IPS-NIHi11 (cell line): ENCODE measurements at places on chromosomes 5 and 9.

DNA sequence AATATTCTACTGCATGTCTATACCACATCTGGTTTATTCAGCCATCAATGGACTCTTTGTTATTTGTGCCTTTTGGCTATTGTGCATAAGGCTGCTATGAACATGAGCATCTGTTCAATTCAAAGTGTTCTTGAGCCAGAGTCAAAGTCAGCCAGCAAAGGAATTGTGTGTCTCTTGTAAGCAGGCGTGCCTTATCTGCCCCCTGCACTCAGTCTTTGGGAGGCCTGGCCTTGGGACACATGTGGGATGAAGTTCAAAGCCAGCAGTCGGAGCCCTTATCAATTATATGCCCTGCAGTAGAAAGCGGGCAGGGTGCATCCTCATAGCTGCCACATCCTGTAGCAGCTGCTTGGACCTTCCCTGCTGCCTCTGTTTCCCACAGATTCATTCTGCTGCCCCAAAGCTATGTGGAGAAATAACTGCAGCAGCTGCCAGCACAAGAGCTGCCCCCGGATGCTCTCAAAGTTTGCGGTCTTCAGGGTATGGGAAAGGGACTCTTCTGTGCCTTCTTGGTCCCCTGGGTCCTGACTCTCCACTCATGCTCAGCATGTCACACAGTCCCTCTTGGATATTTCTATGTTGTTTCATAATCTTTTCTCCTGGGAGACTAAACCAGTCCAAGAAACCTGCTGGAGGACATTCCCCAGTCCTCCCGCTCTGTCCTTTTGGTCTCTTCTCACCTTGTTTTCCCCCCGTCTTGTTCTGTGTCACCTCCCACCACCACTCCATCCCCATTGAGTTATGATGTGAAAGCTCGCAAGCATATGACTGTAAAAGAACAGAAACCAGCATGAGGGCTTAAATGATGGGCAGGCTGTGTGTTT is 35.9 kb downstream of the STOM start:
- DNase-seq: no peak

DNA sequence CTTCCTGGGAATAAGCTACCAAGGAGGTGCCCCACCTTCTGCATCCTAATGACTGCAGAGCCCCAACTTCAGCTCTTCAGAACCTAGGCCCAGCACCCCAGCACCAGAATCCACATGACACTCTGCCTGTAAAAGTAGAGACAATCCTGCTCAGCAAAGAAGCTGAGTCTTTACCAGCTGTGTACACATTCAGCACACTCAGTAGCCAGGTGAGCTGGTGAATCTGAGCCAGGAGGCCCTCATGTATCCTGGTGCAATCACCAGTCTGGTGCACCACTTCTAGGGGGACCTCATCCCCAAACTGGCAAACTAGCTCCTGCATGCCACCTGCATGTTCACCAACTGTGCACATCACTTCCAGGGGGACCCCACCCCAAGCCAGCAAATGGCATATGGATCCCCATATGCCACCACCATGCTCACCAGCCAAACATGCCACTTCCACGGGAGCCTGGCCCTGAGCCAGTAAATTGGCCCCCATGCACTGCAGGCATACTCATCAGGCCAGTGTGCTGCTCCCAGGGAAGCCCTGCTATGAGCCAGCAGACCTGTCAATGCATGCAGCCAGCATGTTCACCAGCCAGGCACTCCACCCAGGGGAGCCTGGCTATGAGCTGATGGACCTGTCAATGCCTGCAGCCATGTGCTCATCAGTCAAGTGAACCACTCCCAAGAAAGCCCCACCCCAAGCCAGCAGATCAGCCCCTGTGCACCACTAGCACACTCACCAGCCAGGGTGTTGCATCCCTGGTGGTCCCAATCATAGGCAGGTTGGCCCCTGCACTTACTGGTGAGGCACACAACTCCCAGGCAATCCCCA is 15.6 kb upstream of the BTNL9 start:
- no peak for DNase-seq

DNA sequence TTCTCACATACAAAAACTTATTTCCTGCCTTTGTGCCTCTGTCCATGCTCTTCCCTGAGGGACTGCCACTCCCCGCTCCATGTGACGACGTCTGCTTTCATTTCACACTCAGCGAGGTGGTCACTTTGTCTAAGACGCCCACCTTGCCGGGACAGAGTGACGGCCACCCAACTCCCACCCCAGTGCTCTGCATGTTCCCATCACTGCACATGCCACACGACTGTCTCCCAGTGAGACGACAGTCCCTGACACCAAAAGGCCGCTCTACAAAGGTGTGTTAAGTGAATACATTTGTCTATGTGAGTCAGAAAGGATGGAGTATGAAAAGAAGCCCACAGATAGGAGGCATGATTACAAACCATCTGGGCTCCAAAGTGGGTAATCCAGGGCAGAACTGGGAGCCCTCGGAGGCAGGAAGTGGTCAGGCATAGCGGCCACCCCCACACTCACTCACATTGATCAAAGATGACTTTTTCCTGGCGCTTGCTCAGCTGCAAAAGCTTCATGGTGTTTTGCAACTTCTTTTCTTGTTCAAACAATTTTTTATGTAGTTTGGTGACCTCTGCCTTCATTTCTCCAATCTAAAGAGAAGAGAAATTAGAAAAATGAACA is 185.8 kb downstream of the CDK5RAP2 start:
- no peak for DNase-seq

DNA sequence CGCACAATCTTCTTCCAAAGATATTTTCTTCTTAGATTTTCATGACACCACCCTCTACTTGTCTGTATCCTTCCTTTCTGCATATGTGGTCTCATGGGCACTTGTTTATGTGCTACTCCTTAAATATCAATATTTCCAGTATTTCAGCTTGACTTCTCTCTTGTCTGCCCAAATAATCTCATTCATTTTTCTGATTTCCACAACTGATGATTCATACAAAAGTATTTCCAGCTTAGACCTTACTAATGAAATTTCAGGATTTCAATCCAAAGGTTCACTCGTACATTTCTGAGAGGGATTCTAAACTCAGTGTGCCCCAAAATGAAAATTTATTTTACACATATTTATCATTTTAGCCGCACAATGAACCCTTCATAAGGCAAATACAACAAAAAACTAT is 928.9 kb upstream of the C9orf72 start:
- no peak for DNase-seq

DNA sequence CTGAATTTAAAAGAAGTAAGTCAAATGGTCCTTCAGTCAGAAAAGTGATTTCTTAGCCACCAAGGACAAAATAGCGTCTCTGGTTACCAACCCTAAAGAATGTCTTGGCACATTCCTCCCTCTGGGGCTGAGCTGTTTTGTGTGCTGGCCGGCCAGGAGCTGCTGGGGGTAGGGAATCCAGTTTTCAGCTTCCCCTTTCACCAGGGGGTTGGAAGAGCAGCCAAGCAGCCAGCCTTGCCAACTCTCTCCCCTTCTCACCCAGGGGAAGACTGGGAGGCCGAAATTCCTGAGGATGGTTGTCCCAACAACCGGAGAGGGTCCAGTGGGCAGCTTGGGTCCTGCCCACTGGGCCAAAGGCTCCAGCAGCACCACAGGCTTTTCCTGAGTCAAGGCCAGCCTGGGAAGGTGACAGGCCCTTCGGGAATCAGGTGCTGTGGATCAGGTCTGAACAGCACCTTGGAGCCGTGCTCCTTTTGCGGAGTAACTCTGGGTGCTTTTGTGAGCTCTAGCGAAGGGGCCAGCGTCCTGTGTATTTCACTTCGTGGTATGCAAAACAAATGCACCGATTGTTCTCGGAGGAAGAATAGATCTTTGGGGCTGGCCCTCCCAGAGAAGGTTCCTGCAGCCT is 4.2 kb downstream of the WWC1 start:
- peak; percentile 87 for DNase-seq
